Cardiac muscle cell (in vitro differentiated cells and primary cell): ENCODE measurements at places on chromosomes 4 and X. TPM values are rescaled to one million over a fixed set of nuclear protein-coding genes. Genes with fewer than 3 reads are reported as not detected.

GRCh38 chr4:134160211-134160610 is 41.4 kb downstream of the PABPC4L start:
- no peak for DNase-seq

The NLRP2B gene
- total RNA-seq: not detected in 2 replicates

The RHOXF1 gene
- 0.42 and 2.8 TPM in 2 replicates for total RNA-seq

The OPN1MW2 gene
- not detected in 2 replicates for total RNA-seq

GRCh38 chr4:113639326-113639725 is 122.2 kb downstream of the CAMK2D start:
- DNase-seq: no peak

The CAPN6 gene
- total RNA-seq: 0.39 and 0.66 TPM in 2 replicates

- no peak for DNase-seq
Observed at GRCh38 chr4:76957004-76957738, 7.6 kb downstream of the SEPTIN11 start.

DNA sequence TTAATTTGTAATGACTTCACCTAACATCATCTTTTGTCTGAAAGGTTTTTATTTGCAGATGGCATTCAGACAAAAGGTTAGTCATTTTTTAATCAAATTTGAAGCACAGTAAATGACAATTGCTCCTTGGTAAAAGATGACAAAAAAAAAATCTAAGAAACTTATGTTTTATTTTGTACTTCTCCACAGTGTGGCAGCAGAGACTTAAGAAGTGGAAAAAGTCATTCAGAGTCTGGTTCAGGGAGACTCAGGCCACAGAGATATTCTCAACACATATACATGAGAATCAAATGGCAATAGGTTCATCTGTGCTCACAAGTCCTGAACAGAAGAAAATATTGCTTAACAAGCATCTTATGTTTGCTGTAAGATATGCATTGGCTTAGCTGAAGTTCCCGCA is 436.2 kb downstream of the KCNIP4 start:
- DNase-seq: peak; percentile 66
